AML-193 (cell line): ENCODE measurements at places on chromosomes 6 and 20.

DNA sequence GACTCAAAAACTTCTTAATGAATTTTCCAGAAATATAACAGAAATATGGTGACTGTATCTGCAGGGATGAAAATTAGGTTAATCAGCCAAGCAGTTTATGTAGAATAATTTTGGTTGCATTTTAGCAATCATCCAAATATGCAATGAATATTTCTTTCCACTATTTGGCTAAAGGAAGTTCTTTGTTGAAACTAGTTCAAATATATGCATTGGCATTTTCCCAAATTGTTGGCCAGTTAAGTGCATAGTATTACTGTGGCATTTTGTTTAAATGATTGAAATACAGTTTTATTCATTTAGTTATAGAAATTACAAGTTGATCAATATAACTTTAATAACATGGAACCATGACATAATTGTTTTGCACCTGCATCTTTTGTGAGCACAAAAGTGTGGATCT is 115.5 kb downstream of the DOK5 start:
- DNase-seq: no peak

DNA sequence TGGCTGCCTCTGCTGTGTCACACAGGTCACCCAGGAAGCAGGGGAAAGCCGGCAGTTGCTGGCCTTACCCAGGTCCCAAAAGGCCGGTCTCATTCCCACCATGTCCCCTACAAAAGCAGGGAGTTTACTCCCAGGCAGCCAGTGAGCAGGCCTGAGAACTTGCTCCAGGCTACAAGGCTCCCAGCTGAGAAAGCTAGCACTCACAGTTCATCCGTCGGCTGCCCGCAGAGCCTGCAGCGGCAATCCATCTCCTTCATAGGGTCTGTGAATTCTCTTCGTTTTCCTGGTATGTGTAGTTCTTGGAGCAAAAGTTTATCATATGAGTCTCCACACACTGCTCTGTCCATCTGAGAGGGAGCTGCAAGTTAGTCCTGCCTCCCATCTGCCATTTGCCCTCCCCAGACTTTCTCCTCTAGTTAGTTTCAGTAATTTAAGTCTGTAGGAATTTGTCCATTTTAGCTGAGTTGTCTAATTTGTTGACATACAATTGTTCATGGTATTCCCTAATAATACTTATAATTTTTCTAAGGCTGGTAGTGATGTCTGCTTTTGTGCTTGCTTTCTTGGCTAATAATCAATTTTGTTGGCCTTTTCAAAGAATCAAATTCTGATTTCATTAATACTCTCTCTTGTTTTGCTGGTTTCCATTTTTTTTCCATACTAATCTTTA is 135.6 kb downstream of the MAP3K4 start:
- DNase-seq: no peak

- DNase-seq: peak; percentile 75
Observed at GRCh38 chr6:32970413-32971241, 2.2 kb downstream of the BRD2 start.

DNA sequence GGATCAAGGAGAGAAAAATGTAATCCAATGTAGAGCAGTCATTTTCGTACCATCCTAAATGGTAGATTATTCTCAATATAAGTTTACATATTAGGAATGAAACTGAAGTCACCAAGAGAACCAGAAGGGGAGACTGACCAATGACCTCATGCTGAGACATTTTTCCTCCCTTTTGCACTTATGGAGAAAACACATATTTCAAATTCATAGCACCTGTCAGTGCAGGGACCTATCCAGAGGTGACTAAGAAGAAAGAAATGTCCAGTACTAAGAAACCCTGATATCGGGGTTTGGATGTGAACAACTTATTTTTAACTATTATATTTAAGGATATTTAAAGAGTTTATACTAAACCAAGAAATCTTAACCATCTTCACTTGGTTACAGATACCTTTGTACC is 16.6 kb upstream of the LYRM2 start:
- no peak for DNase-seq

DNA sequence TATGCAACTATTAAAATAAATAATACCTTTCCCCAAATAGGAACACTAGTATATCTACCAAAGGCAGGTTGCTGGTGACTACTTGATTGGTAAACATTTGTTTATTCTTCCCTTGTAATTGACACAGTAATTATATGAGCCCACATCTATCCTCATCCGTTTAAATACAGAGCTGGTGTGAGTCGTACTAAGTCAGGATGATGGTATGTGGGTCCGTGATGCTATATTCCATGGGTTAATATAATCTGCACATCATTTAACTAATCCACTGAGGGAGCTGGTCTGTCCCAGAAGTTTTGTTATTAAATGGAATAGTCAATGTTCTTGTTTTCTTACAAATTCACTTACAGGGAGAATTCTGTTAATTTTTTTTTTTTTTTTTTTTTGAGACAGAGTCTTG is 164.0 kb upstream of the AGPAT4 start:
- no peak for DNase-seq

DNA sequence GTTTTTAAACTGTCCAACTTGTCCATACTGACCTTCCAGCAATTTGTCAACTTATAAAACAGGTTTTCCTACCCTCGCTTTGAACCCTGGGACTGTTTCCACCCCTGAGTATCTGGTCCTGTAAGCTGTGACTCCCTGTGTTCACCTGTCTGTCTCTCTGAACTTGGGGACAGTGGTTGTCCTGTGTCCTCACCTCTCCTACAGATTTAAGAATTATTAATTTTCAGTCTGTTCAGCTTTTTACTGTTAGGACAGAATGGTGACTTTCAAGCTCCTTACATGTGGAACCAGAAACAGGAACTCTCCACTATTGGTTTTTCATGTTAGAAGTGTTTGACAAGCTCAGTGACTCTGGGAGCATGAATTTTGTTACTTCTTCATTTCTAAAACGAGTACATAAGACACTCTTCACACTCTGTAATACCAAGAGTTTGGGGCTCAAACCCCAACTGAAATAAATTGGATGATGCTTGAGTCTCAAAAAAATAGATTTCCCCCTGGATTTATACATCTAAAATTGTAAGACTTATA is 713.9 kb downstream of the COL12A1 start:
- no peak for DNase-seq

DNA sequence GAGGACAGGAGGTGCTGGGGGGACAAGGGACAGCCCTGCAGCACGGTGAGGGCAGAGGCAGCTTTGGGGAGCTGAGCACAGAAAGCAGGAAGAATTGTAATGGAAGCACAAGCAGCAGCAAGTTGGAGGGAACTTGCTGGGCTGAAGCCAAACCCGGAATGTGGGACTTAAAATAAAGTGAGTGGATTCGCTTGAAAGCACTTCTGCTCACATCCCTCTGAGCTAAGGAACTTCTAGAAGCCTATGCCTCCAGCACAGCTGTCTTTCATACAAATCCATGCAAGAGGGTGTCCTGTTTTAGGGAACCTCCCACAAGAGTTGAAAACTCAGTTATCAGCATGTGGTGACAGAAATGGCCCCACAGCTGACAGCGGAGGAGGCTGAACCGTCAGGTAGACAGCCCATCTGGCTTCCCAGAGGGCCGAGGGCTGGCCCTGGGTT is 71.4 kb upstream of the MLN start:
- no peak for DNase-seq

DNA sequence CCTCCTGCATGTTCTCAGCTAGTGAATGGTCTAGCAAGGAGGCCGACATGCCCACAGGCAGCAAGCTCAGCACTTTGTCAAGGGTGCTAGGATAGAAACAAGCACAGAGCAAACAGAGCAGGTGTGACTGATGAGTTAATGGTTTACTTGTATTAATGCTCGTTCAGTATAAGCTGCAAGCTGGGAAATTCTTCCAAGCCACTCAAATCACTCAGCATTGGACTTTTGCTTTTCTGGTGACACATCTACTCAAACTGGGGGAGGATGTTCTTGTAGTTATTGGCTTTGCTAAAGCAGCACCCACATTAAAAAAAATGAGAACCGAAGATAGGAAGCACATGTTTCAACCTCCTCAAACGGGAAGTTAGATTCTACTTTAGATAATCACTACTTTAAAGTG is 43.1 kb upstream of the NEDD9 start:
- peak; percentile 69 for DNase-seq
